ENCODE measurements at places on chromosomes 16 and 17.
A peak's percentile ranks its signal among the peaks of the same experiment; 100 is the strongest.

DNA sequence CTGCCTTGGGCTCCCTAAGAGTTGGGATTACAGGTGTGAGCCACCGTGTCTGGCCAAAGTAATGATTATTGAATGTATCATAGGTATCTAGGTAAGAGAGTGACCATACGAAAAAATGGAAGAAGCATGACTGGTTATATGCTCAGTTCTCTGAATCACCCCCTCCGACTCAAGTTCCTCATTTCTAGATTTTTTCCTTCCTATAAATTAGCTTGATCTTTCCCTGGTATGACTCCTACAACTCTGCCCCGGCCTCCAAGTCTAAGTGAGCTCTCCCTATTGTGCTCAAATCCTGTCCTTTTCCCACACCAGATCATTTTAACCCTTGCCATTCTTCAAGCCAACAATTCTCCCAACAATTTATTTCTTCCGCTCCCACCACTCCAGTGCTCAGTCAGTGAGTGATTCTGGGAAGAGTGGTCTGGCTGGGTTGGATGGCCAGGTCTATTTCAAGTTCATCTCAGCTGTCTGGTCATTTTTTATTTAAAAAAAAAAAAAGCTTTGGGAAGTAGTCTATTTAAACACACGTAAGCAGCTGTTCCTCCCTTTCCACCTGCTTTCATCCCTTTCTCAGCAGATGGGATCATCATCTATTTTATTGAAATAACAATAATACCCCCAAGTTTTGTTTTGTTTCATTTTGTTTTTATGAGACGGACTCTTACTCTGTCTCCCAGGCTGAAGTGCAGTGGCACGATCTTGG lies 120.2 kb upstream of the HS3ST2 start:
- DNase-seq = no peak

DNA sequence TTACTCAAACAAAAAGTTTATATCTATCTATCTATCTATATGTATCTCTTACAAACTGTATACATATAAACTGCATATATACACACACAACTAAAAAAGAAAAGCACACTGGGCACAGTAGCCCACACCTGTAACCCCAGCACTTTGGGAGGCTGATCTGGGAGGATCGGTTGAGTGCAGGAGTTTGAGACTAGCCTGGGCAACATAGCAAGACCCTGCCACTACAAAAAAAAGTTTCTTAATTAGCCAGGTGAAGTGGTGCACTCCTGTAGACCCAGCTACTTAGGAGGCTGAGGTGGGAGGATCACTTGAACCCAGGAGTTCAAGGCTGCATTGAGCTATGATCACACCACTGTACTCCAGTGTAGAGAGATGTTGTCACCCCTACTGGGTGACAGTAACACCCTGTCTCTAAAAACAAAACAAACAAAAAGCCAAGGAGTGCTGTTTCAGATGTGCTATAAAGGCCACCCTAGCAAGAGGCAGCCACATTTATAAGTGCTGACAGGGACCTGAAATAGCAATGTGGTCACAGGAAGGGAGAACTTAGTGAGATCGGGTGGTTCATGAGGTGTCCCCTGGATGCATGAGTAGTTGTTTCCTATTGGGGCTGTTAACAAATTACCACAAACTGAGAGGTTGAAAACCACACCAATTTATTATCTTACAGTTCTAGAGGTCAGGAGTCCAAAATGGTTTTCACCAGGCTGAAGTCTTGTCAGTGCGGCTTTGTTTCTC lies 4.8 kb downstream of the CD2BP2 start:
- no peak for DNase-seq

DNA sequence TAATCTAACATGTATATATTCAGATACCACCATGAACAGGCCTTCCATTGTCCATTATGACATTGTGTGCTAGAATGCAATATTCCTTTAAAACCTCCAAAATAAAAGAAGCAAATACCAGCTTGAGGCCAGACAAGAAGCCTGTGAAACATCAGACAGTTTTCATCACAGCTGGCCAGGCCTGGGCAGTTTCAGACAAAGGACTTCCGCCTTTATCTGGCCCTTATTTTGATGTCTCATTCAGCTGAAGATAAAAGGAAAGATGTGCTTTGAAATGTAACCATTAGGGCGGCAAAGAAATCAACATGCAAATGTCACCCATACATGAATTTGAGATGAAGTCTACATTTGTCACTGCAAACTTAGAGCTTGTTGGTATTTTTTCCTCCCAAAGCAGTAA lies 737.5 kb downstream of the KCNJ2 start:
- DNase-seq = no peak

GRCh38 chr17:42345396-42346073 lies 42.7 kb downstream of the STAT3 start:
- no peak for DNase-seq

GRCh38 chr17:43545383-43545632 lies 832 bp downstream of the ETV4 start:
- DNase-seq = no peak

GRCh38 chr16:7025616-7026190 lies 306.9 kb upstream of the RBFOX1 start:
- DNase-seq = no peak

DNA sequence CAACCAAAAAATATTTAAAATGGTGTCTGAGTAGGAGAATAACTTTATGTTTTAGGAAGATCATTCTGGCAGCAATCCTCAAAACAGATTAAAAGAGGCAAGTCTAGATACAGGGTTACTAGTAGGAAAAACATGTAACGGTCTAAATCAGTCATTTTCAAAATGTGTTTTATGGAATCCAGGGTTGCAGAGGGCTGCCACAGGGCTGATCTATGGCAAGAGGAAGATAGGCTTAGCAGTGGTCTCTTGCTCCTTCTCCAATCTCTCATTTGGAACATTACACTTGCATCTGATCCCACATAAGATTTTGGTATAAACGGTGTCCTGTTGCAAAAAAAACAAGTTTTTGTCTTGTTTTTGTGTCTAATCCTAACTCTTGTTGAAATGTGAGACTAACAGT lies 9.2 kb downstream of the IKZF3 start:
- no peak for DNase-seq

DNA sequence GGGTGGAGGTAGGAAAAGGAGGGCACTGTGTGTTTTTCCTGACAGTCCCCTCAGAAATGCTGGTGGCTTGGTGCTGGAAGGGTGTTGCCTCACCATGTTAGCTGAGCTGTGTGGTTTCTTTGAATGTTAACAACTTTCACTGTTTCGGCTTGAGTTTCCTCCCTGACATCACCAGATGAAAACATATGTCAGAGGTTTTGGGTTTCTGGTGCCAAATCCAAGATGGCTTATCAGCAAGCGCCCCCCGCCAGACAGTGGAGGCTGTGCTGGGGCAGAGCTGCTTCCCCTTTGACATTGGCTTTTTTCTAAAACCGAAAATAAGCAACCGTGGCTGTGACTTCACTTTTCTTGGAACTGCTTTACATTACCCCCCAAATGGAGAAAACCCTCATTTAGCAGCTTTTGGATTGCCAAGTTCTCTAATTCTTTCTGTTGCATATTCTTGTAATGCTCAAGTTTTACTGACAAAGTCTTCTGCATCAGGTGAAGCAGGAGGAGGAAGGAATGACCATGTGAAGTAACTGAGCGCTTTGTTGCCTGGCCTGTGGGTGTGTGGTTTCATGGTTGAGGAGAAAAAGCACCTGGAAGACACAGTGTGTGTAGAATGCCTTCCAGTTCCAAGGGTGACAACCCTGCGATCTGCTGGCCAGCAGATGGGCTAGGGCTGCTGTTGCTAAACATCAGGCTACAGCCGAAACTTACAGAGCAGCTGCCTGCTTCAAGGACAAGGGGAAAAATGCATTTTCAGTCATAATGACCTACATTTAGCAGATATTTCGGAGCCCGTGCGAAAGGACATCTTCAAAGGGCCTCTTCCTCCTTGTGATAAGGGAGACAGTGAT lies 9.7 kb downstream of the RMI2 start:
- peak; percentile 26 for DNase-seq

DNA sequence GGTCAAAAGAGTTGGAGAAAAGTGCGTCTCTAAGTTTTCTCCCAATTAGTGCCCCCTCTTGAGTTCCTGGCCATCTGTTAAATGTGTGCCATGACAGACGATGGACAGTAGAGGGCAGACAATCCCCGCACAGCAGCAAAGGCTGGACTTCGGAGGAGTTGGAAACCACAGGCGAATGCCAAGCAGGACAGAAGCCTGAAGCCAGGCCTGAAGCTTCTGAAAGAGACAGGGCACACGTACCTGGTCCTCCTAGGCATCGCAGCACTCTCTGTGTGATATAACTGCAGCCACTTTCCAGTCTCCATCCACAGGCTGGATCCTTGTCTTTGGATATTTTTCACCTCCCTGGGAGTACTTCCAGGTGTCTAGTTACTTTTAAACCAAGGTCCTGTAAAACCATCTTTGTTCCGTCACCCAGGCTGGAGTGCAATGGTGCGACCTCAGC lies 14.5 kb downstream of the C17orf100 start:
- DNase-seq = no peak

- no peak for DNase-seq
Observed at GRCh38 chr16:85812031-85812807, 12.7 kb downstream of the COX4I1 start.

DNA sequence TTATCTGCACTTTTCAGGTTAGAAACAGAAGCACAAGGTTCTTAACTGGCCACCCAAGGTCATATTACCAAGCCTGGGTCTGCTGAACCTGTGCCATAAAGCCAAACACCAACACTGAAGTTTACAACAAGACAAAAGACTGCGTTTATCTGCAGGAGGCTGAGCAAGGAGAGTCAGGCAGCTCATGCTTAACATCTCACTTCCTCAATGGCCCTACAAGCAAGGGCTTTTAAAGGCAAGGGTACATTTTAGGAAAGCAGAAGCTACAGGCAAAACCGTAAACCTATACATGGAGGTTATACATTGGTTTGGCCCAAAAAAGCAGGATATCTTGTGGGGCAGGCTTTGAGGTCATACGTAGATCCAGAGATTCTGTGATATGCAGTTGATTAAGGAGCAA lies 91.2 kb downstream of the GNAO1 start:
- DNase-seq = no peak

DNA sequence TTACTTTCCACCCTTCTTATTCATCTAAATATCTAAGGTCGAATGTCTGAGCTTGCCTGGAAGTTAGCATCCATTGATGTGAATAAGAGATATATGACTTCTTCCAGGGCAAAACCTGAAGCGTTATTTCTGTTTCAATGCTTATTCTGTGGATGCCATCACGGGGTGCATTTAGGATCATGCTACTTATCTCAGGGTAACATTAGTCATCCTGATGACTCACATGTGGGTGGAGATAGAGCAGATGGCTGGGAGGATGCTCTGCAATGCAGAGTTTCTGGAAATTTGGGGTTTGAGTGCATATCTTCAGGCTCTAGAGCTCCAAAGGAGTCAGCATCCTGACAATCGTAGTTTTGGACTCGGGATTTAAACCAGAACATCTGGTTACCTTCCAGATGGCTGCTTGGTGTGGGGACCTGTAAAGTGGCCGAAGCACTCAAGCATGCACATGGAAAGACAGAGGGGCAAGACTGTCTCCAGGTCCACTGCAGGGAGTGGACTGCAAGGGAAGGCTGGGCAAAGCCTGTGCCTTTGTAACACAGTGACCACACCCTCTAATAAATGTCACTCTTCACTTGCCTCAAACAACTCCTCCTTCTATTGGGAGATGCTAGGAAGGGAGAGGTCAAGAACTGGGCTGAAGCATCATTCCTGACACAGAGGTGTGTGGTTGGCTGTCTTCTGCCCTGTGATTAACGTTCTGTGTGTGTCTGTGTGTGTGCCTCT lies 175.2 kb upstream of the SALL1 start:
- DNase-seq = no peak

DNA sequence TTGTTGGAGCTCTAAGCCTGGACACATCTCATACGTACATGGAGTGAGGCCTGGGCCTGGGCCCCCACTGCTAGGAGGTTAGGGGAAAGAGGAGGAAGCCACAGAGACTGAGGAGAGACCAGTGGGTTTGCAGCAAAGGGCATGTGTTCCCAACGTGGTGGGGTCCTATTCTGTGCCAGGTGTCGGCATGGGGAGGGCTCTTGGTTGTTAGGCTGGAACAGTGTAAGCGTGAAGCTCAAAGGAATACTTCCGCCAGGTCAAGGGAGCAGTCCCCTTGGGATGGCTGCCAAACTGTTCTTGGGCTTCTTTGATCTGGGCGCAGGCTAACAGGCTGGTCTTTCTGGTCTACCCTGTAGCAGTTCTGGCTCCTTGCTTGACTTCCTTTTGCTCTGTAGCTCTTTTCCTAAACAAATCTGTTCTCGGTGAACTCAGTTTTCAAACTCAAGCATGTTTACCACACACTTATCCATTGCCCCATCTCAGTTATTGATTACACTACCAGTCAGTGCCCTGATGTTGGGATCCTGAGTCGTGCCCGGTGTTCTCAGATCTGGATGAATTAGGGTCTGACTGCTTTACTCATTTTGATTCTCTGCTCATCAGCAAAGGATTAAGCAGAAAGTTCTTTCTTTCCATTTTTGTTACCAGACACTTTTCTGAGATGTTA lies 36.4 kb downstream of the GPT2 start:
- no peak for DNase-seq

GRCh38 chr16:52634104-52634503 lies 87.2 kb upstream of the TOX3 start:
- no peak for DNase-seq

GRCh38 chr17:14205992-14206461 lies 30.6 kb downstream of the CDRT15 start:
- peak; percentile 39 for DNase-seq

- no peak for DNase-seq
Observed at GRCh38 chr17:48584223-48584741, 5.8 kb downstream of the HOXB3 start.

DNA sequence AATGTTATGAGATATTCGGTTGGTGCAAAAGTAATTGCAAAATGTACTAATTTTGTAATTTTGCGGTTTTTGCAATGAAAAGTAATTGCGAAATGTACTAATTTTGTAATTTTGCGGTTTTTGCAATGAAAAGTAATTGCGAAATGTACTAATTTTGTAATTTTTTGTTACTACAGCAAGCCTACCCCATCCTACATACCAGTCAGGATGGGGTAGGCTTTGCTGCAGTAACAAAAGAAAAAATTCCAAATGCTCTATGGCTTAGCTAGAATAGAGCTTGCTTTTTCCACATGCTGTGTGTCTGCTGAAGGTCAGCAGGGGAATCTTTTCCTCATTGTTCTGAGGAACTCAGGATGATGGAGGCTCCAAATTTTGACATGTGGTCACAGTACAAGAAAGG lies 83.3 kb upstream of the GPRC5B start:
- DNase-seq = no peak
